ENCODE measurements at places on chromosomes 13 and 19.

GRCh38 chr19:8321986-8322637 is 816 bp downstream of the RPS28 start:
- DNase-seq: no peak

DNA sequence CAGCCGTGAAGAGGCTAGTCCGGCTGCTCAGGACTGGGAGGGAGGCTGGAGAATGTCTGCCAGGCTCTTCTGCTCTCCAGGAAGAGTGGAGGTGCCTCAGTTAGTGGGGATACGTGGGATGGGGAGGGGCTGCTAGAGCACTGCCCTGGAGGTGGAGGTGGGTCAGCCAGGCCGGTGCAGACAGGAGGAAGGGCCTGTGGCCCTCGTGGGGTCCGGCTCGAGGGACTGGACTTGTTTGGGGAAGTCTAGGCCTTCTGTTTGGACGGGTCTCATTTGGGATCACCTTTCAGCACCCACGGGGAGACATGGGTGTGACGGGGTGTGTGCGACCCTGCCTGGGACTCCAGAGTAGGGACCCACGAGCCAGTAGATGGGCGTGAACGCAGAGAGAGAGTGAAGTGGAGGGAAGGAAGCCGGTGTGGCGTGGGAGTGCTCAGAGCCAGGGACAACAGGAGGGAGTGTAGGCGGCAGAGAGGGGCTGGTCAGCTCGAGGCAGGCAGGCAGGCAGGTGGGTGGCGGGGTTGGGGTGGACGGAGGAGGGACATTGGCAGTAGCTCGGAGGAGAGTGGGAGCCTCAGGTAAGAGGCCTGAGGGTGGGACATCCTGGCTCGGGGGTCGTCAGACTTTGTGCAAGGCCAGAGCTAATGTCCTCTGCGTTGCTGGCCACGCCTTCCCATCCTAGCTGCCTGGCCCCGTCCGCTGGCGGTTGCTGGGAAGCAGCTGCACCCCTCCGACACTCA is 11.5 kb downstream of the EPN1 start:
- no peak for DNase-seq

GRCh38 chr13:79767126-79767525 is 286.2 kb downstream of the NDFIP2 start:
- DNase-seq: no peak

DNA sequence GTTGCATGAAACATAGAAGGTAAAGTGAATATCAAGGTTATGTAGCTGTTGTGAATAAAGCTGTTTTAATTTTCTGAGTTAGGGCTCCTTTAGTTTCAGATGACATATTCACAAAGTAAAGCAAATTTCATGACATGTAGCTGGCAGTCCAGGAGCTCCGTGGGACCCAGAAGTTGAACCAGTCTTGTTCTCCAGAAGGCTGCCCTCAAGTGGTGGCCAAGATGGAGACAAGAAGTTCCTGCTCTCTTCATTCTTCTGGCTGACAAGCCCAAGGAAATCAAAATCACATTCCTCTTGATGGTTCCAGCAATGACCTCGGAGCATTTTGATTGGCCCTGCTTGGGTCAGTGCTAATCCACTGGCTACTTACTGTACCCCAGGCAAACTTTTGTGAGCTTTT is 128.7 kb downstream of the LIG4 start:
- DNase-seq: no peak

GRCh38 chr13:80036845-80037504 is 304.0 kb downstream of the SPRY2 start:
- DNase-seq: no peak

GRCh38 chr13:51981355-51981754 is 29.9 kb downstream of the ATP7B start:
- DNase-seq: no peak

DNA sequence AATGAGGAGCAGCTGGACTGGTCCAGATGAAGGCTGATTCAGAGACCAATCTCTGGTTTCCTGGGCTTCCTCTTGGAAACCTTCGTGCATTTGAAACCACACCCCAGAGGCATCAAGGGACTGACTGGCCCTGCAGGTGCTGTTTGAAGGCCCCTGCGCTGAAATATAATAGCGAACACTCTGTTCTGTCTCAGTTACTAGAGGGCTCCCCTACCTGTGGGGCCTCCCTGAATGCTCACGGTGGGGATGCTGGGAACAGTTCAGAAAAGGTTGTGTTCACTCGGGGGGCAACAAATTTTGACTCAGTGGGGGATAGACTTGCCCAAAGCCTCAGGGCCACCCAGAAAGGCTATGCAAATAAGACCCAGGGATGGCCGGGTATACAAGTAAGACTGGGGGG is 6.4 kb downstream of the CCDC8 start:
- no peak for DNase-seq

GRCh38 chr13:73230716-73231115 is 171.9 kb downstream of the KLF5 start:
- DNase-seq: no peak

- no peak for DNase-seq
Observed at GRCh38 chr13:27482983-27483382, 32.6 kb upstream of the MTIF3 start.

GRCh38 chr13:29607465-29607864 is 12.0 kb upstream of the SLC7A1 start:
- no peak for DNase-seq

Data from activated T-helper 1 cell treated with anti-CD3 and anti-CD28 coated beads, Interleukin-2, amount 50 U/mL, for 16 hours (primary cell).